T-helper 17 cell (primary cell): ENCODE measurements at places on chromosomes 5 and 9. TPM values are rescaled to one million over a fixed set of nuclear protein-coding genes. Genes with fewer than 3 reads are reported as not detected.

DNA sequence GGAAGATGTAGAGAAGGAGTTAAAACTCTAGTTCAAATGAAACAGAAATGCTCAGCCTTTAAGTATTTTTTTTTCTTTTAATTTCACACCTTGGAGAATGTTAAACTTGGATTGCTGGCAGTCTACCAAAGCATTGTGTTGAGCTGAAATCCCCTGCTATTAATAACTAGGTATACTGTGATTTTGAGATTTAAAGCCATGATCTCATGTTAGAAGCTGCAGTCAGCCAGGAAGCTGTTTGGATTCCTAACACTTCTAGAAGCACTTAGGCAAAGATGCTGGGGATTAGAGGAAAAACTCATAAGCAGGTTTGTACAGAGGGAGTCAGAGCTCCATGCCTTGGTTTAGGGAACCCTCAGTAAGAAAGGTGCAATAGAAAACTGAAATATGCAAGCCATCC, 141.4 kb downstream of the KIF4B start:
- peaks cover 18% of the 10 kb centered on the region for H3K27me3 ChIP-seq
- DNase-seq, result no peak
- H3K4me3 ChIP-seq, result no peak overlapping the region

- H3K27me3 ChIP-seq, result no peaks in the 10 kb centered on the region
- H3K27ac ChIP-seq, result no peak overlapping the region
- peaks cover 5% of the 10 kb centered on the region for H3K4me1 ChIP-seq
Observed at GRCh38 chr5:80275347-80275746, 19.5 kb upstream of the SERINC5 start.

C5orf52 gene
- total RNA-seq, result not detected

JADE2 gene
- total RNA-seq, result 129 TPM

- DNase-seq, result no peak
- H3K27me3 ChIP-seq, result peaks cover 8% of the 10 kb centered on the region
- no peaks in the 10 kb centered on the region for H3K4me1 ChIP-seq
- no peak overlapping the region for H3K4me3 ChIP-seq
Observed at GRCh38 chr5:169162407-169162806, 138.5 kb downstream of the SLIT3 start.

GRCh38 chr5:120848883-120849282, 384.8 kb downstream of the PRR16 start:
- H3K27me3 ChIP-seq, result no peaks in the 10 kb centered on the region
- no peak overlapping the region for H3K4me3 ChIP-seq
- no peaks in the 10 kb centered on the region for H3K4me1 ChIP-seq
- no peaks in the 10 kb centered on the region for H3K36me3 ChIP-seq
- DNase-seq, result no peak

GRCh38 chr5:161312882-161313281, 233.6 kb downstream of the GABRB2 start:
- H3K27ac ChIP-seq, result no peak overlapping the region
- H3K4me1 ChIP-seq, result no peaks in the 10 kb centered on the region
- no peak overlapping the region for H3K4me3 ChIP-seq
- H3K27me3 ChIP-seq, result no peaks in the 10 kb centered on the region
- no peak for DNase-seq
